ENCODE measurements at places on chromosomes 3 and 15.

- ATAC-seq = no peak
These were observed 101.3 kb downstream of the DGKG start for GRCh38 chr3:186260726-186261125.

GRCh38 chr3:107769882-107770281 lies 247.1 kb downstream of the BBX start:
- ATAC-seq = no peak

- peak; percentile 75 for ATAC-seq
These were observed 129.4 kb downstream of the VGLL4 start for GRCh38 chr3:11514191-11514821.

- ATAC-seq = no peak
These were observed 154.6 kb downstream of the CHST2 start for GRCh38 chr3:143273975-143274690.

DNA sequence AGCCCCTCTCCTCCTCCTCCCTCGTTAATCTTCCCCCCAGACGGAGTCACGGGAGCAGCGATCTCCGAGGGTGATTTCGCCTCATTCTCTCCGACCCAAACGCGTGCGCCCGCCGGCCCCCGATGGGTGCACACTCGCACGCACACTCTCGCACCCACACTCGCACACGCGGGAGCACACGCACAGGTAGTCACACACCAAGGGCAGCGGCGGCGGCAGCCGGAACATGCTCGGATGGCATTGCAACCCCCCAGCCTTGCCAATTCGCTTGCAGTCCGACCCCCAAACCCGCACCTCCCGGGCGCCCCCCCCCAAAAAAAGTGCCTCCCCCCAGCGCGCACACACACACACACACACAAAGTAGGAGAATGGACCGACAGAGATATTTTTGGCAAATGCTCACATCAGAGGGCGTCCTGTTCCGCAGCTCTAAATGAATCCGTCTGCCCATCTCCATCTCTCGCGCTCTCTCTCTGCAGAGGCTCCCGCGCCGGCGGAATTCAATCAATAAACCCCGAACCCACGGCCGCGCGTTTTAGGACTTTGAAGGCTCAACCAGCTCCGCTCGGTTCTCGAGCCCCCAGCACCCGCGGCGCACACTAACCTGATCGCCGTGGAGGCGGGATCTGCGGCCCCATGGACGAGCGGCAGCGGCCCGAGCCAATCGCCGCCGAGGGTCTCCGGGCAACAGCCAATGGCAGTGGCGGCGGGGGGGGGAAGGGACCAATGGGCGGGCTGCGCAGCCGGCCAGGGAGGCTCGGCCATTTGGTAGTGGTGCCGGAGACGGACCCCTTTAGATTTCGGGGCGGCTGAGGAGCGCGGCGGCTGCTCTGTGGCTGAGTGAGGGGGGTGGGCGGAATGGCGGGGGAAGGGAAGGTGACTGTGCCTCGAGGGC lies at the start of gene ANP32A:
Gene ANP32A (minus strand): TSS at position 601 of the 895 bp plus-strand sequence. CDS start 144 bp downstream, at position 457.
- ATAC-seq = peak; percentile 93

- no peak for ATAC-seq
These were observed 18.8 kb upstream of the GASK1A start for GRCh38 chr3:42960282-42960681.

GRCh38 chr3:129207479-129207878 lies 23.8 kb upstream of the CNBP start:
- ATAC-seq = no peak

DNA sequence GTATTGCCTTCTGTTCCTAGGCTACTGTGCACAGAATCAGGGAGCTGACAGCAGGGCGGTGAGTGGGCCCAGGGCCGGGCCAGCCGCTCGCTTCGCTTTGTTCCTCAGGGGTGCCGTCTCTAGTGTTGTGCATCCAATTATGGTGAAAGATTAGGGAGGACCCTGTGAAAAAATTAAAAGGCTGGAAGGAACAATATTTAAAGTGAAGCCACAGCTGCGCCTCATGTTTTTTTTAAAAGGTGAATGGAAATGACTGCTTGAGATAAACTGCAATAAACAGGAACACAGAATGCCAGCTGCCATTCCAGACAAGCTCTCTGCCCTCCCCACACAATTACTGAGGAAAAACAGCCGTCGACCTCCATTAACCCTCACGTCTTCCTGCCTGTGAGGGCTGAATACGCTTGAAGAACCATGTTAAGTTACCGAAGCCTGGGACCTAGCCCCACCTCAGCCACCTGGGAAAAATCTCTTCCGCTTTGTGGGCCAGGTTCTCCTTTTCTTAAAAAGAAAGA lies 132.0 kb upstream of the IL12A start:
- ATAC-seq = no peak
